PC-9 (cell line): ENCODE measurements at places on chromosomes 2 and 18. TPM values are rescaled to one million over a fixed set of nuclear protein-coding genes. Genes with fewer than 3 reads are reported as not detected.

The ANKRD30B gene
- total RNA-seq: not detected in 2 replicates

DNA sequence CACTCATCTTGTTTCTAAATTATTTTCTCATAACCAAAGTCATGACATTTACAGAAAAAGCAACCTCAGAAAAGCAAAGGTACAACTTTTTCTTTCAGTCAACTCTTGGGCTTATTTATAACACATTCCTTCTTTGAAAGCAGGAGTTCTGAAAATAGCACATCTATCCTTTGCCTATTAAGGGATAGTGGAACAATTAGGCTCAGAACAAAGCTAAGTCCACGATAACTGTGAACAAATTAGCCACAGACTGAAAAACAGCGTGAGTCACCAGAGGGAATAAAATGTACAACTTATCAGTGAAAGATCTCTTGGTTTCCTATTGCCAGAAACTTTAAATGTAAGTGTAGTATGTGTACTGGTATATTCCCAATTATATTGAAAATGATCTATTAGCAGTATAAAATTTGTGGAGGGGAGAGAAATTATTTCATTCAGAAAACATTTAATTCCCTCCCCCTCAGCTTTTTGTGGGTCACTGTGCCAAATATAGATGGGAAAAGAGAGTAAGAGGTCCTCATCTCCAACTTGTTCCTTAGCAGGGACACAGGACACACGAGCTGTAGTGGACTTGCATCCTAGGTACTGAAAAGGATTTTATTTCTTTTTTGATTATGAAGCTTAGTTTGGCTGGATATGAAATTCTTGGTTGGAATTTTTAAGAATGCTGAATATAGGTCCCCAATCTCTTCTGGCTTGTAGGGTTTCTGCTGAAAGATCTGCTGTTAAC is 15.4 kb upstream of the MATN3 start:
- no peaks in the 10 kb centered on the region for H3K27me3 ChIP-seq
- no peak for DNase-seq
- peaks cover 42% of the 10 kb centered on the region for H3K36me3 ChIP-seq

- H3K27ac ChIP-seq: no peak overlapping the region
- H3K4me3 ChIP-seq: no peak overlapping the region
- H3K27me3 ChIP-seq: no peaks in the 10 kb centered on the region
- H3K4me1 ChIP-seq: no peaks in the 10 kb centered on the region
- H3K36me3 ChIP-seq: no peaks in the 10 kb centered on the region
- DNase-seq: no peak
Measured at GRCh38 chr2:83340424-83340823, 1118.7 kb downstream of the SUCLG1 start.

DNA sequence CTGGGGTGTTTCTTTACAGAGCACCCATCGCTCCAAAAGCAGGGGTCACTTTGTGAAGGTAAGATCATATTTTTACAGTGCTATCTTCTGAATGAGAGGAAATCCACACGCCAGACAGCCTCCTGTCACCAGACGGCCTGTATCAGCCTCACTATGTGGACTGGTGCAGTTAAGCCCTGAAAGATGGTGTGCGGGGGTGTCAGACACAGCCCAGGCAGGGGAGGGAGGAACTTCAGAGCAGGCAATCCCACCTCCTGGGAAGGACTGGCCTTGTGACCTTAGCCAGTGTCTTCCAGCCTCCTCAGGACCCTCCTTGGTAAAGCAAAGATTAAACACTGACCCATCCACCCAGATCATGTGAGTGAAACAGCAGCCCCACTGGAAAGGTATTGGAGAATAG is 249.4 kb upstream of the CTAGE1 start:
- no peaks in the 10 kb centered on the region for H3K27me3 ChIP-seq
- peaks cover 17% of the 10 kb centered on the region for H3K4me1 ChIP-seq
- DNase-seq: no peak
- H3K4me3 ChIP-seq: no peak overlapping the region
- H3K27ac ChIP-seq: peak overlapping the region; percentile 60

DNA sequence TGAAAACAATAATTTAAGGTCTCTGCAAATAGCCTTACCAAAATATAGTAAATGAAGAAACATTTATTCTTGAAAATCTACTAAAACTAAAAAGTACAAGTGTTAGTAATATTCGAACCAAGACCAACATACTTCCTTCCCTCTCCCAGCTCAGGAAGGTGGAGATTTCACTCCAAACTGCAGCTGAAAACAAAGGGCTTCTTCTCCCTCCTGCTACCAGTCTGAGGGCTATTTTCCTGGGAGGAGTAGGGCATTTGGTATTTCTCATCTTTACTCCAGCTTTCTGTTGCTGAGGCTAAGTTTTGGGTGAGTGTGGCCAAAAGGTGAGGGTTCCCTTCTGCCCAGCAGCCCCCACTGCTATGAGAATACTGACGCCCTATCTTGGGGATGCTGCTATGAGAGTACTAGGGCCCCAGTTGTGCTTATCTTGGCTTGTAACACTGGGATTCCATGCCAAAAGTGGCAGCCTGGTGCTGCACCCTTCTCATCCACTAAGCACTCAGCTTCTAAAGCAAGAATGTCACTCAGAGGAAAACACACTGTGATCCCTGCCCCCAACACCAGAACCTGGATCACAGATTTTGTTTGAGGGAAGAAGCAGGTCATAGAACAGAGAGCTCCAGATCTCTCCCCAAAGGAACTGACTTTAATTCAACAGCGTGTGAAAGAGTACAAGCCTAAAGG is 130.7 kb upstream of the KLF7 start:
- H3K27ac ChIP-seq: no peak overlapping the region
- H3K27me3 ChIP-seq: no peaks in the 10 kb centered on the region
- no peak overlapping the region for H3K4me3 ChIP-seq

DNA sequence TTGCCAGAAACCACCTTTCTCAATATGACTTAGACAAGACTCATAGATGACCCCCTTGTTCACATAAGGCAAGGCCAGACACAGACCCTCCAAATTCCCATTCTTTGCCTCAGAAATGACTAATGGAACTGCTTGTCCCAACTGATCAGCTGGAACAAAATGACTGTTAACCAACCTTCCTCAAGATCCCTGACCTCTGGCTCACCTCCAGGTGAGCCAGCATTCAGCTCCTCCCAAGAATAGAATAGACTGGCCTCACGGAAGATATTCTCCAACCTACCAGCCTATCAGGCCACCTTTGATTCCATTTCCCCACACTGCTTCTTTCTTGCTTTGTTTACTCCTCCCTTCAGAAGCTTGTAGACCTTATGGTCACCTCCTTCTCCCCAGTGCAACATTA is 195.7 kb upstream of the VWC2L start:
- no peak overlapping the region for H3K4me3 ChIP-seq
- H3K27me3 ChIP-seq: no peaks in the 10 kb centered on the region
- H3K4me1 ChIP-seq: no peaks in the 10 kb centered on the region
- DNase-seq: no peak

GRCh38 chr2:237648016-237648381 is 20.6 kb downstream of the LRRFIP1 start:
- H3K4me1 ChIP-seq: peaks cover 19% of the 10 kb centered on the region
- no peaks in the 10 kb centered on the region for H3K36me3 ChIP-seq
- no peaks in the 10 kb centered on the region for H3K27me3 ChIP-seq
- no peak for DNase-seq
- H3K27ac ChIP-seq: no peak overlapping the region

DNA sequence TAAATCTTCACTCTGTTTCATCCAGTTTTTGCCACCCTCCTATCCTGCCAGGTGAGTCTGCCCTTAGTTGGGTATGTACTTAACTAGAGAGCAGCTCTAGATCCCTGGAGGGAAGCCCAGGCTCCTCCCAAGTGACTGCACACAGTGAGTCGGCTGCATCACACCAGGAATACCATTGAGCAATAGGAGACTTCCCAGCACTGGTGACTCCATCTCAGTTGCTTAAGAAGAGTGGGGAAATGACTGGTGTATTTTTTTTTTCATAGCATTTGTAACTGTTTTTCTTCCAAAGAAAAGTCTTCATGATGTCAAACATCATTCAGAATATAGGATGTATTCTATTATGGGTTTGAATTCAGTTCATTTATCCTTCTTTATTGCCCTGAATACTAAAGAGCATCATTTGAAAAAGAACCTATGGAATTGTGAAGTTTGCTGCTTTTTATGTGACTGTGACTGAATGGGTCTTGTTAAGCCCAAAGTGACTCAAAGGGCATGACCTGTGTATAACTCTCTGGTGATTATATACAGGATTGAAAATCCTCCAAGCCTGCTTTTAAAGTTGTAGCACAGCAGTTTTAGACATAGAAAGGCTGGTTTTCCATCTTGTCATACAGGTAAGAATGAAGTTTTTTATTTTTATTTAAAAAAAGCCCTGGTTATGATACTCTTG is 84.3 kb downstream of the MAP3K20 start:
- H3K27ac ChIP-seq: peak overlapping the region; percentile 70
- H3K4me1 ChIP-seq: peaks cover 37% of the 10 kb centered on the region
- no peaks in the 10 kb centered on the region for H3K27me3 ChIP-seq
- no peak overlapping the region for H3K4me3 ChIP-seq
- peak; percentile 87 for DNase-seq
- 0 out of 2 replicates have a peak, but pooled peaks cover 10% of the 10 kb centered on the region for H3K36me3 ChIP-seq

DNA sequence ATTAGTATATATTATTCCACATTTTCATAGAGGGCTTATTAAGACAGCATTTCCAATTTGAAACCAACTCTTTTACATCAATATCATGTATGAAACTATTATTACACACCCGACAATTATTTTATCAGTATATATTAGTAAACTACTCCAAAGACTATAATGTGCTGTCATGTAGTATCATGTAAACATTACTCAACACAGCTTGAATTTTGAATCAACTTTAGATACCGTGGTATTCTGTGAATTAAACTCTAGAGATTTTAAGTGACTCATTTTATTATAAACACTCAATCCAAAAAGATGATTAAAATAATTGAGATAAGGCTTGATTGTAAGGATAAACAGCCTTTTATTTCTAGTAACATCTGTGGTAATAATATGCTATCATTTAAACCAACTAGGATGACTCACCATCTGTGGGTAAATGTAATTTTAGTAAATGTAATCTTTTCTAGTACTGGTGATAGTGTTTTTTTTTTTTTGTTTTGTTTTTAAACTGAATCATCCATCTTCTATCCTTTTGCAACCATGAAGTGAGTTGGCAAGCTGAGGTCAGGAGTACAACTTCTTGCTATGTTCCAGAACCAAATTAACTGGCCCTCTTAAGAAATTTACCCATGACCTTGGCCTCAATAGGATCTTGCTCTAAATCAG is 144.3 kb upstream of the SMAD7 start:
- no peak for DNase-seq
- no peak overlapping the region for H3K4me3 ChIP-seq
- peak overlapping the region; percentile 41 for H3K27ac ChIP-seq
- H3K4me1 ChIP-seq: peaks cover 18% of the 10 kb centered on the region
- peaks cover 4% of the 10 kb centered on the region; the same call in 1 of the 2 replicates for H3K36me3 ChIP-seq

DNA sequence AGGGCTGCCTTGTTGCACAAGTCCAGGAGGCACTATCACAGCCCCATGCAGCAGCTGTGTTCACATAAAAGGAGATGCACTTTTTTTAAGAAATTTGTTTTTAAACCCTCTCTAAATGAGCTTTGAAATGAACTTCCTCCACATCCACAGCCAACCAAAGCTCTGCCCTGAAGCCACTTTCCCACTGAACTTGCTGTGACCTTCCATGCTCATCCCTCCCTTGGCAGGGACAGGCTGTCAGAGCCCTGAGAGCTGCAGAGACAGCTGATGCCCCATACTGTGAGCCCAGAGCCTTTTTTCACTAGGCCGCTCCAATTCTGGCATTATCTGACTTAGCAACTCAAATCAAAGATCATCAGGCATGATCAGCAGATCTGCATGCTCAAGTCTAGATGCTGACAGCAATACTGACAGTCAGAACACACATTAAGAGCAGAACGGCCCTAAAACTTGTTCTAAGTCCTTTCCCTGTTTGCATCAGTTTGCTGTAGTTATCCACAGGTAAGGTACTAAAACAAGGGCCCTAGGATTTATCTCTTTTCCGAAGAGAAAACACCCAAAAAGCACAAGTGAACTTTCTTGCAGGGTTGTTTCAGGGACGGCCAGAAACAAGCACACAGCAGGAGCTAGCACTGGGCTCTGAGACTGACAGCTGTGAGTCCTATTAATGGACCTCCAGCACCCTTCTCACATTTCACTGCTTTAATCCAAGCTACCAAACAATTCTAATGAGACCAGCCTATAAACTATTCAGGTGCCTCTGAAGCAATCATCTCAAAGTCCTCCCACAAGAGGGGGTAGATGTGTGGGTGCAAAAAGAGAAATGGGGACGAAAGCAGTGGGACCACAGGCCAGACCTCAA is 34.9 kb downstream of the RNU4ATAC start:
- no peaks in the 10 kb centered on the region for H3K27me3 ChIP-seq
- no peak for DNase-seq
- H3K4me3 ChIP-seq: no peak overlapping the region
- no peaks in the 10 kb centered on the region for H3K36me3 ChIP-seq
- no peaks in the 10 kb centered on the region for H3K4me1 ChIP-seq

The TDRD15 gene
- total RNA-seq: 1.9 and 2.9 TPM in 2 replicates

GRCh38 chr2:69300650-69301049 is 86.4 kb downstream of the GFPT1 start:
- H3K27ac ChIP-seq: no peak overlapping the region
- no peaks in the 10 kb centered on the region for H3K36me3 ChIP-seq
- DNase-seq: no peak
- H3K27me3 ChIP-seq: peaks cover 6% of the 10 kb centered on the region; the same call in 1 of the 2 replicates

- no peaks in the 10 kb centered on the region for H3K4me1 ChIP-seq
- no peaks in the 10 kb centered on the region for H3K36me3 ChIP-seq
- no peak overlapping the region for H3K27ac ChIP-seq
- no peak for DNase-seq
- no peak overlapping the region for H3K4me3 ChIP-seq
- H3K27me3 ChIP-seq: no peaks in the 10 kb centered on the region
Measured at GRCh38 chr2:50749216-50749615, 282.7 kb downstream of the NRXN1 start.

- H3K4me1 ChIP-seq: no peaks in the 10 kb centered on the region
- no peak overlapping the region for H3K27ac ChIP-seq
- no peaks in the 10 kb centered on the region for H3K27me3 ChIP-seq
- H3K4me3 ChIP-seq: no peak overlapping the region
Measured at GRCh38 chr2:235149240-235149659, 197.4 kb downstream of the SH3BP4 start.

- no peak for DNase-seq
- no peaks in the 10 kb centered on the region for H3K36me3 ChIP-seq
- H3K4me1 ChIP-seq: no peaks in the 10 kb centered on the region
- H3K27me3 ChIP-seq: no peaks in the 10 kb centered on the region
- H3K4me3 ChIP-seq: no peak overlapping the region
Measured at GRCh38 chr2:42934580-42935186, 142.3 kb upstream of the HAAO start.

- no peak overlapping the region for H3K4me3 ChIP-seq
- no peaks in the 10 kb centered on the region for H3K4me1 ChIP-seq
- peaks cover 10% of the 10 kb centered on the region for H3K27me3 ChIP-seq
- no peaks in the 10 kb centered on the region for H3K36me3 ChIP-seq
Measured at GRCh38 chr2:84257831-84258230, 201.2 kb downstream of the SUCLG1 start.

DNA sequence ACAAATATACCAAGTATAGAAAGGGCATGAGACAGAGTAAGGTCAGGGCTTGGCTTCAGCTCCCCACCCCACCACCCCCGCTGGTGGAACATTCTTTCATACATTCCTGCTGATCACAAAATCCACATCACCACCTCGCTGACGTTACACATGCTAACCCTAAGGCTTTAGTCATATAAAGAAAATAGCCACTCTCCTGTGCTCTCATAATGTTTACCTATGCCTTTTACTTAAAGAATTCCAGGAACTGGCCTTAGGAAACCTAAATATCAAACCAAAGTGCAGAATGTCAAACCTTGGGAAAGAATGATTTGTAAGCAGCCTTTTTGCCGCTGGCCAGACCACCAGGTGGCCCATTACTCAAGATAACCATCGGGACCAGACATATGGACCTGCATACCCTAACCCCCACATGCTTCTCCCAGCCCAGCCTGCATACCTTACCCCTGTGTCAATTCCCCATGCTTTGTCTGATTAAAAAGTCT is 136.3 kb upstream of the SLC39A10 start:
- H3K27me3 ChIP-seq: no peaks in the 10 kb centered on the region
- H3K36me3 ChIP-seq: no peaks in the 10 kb centered on the region
- DNase-seq: peak; percentile 69
- no peaks in the 10 kb centered on the region for H3K4me1 ChIP-seq
